Skeletal muscle cell (primary cell): ENCODE measurements at places on chromosomes 2 and 18.

- no peak for DNase-seq
These were observed 450.6 kb downstream of the TSN start for GRCh38 chr2:122206101-122206500.

GRCh38 chr2:63850204-63850571 lies 8.5 kb downstream of the UGP2 start:
- DNase-seq, result no peak

DNA sequence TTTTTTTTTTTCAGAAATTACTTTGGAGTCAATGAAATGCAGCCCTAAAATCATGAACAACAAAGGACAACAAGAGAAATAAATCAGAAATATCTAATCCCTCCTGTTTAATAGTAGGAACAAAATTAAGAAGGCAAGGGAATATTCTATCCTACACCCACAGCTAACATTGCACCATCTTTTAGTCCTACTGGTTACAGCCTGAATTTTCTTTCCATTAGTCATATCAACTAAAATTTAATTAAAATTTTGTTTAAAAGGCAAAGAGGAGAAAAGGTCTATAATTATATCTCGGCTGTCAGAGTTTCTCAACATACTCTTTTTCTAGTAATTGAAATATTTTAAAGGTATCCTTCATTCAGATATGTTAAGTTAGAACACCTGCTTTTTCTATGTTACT lies 61.9 kb downstream of the DTNA start:
- DNase-seq, result no peak

- peak; percentile 97 for DNase-seq
These were observed 1.2 kb downstream of the GYPC start for GRCh38 chr2:126657148-126657635.

DNA sequence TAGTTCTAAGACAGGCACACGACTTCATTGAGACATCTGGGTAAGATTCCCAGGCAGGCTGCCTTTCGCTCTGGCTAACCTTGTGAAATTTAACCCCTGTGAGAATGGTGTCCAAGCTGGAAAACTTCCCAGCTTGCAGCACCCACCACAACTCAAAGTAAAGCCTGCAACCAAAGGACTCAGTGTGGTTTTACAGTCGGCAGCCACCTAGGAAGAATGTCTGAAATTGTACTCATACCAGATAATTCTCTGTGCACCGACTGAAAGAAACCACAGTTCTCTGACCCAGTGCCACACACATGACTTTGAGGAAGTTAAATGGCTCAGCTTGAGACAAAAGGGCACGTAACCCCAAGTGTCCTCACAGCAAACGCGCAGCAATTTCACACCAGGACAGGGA lies 125.7 kb downstream of the RBMS1 start:
- peak; percentile 98 for DNase-seq

GRCh38 chr2:147538088-147538487 lies 306.7 kb upstream of the ACVR2A start:
- peak; percentile 47 for DNase-seq

DNA sequence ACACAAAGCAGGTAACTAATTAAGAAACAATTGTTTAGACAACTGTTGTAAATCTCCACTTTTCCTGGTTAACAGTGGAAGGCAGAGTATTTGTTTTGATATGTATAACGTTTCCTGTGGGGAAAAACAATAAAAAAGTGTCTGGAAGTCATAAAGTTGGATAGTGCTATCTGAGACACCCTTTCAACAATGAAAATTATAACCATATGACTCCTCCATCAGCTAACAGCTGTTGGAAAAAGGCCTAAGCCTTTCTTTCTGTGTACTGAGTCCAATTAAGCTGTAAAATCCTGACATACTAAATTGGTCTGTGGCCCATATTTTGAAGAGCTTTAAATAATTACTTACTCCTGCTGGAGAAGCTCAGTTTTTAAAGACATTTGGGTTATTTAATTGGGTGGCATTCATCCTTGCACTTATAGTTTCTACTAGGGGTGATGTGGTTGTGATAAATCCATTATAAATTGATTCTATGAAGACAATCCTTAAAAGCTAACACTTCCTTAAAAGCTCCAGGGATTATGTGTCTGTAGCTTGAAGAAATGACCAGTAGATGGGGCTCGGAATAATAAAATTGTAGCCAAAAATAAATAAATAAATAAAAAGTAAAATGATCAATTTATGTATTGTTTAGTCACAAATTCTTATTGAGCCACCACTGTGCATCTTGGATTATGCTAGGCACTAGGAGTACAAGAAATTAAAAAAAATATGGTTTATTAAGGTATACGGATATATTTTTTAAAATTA lies 698.1 kb upstream of the NXPH2 start:
- no peak for DNase-seq

- DNase-seq, result no peak
These were observed 59.2 kb upstream of the PEX13 start for GRCh38 chr2:60958361-60958760.

- no peak for DNase-seq
These were observed 24.1 kb downstream of the TRABD2A start for GRCh38 chr2:84856787-84857186.

- no peak for DNase-seq
These were observed 121.0 kb upstream of the SMAD7 start for GRCh38 chr18:49071778-49072177.

GRCh38 chr2:88038263-88039105 lies 17.1 kb downstream of the KRCC1 start:
- DNase-seq, result peak; percentile 93

GRCh38 chr2:159209341-159210306 lies 76.9 kb downstream of the WDSUB1 start:
- DNase-seq, result no peak

- DNase-seq, result no peak
These were observed 76.5 kb downstream of the OLA1 start for GRCh38 chr2:174171686-174172445.
